Activated T-cell treated with anti-CD3 and anti-CD28 coated beads, Interleukin-2, amount 50 U/mL, for 4 hours (primary cell): ENCODE measurements at places on chromosomes 6 and 20. TPM values are rescaled to one million over a fixed set of nuclear protein-coding genes. Genes with fewer than 3 reads are reported as not detected.

- no peak for DNase-seq
Observed at GRCh38 chr6:163814494-163815364, 400.2 kb downstream of the QKI start.

DNA sequence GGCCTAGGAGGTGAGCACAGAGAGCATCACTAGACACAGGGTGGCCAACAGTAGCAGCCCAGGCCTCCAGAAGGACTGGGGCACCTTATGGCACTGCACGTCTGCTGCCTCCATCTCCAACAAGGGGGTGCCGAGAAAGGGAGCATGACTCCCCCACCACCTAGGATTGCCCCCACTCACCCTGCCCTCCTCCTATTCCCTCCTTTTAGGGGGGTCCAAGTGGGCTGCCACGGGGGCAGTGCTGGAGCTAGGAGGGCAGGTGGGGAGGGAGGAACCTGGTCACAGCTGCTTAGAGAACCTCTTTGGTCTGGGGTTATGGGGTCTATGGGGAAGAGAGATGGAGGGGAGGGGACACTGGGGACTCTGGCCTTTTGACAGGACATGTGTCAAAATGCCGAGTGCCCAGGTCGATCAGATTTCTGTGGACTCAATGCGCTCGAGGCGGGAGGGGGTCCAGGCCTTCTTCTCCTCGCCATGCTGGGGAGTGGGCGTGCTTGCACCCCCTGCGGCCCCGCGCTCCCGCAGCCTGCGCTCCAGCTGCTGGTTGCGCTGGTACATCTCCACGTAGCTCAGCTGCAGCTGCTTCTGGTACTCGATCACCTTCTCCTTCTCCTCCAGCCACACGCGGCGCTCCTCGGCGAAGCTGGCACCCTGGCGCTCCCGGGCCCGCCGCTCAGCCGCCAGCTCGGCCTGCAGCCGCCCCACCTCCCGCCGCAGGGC lies 4.5 kb upstream of the FASTKD5 start:
- DNase-seq, result no peak

GRCh38 chr20:10954137-10954840 lies 280.5 kb upstream of the JAG1 start:
- no peak for DNase-seq

- DNase-seq, result no peak
Observed at GRCh38 chr6:125255201-125255600, 46.6 kb downstream of the HDDC2 start.

- DNase-seq, result no peak
Observed at GRCh38 chr6:50935442-50935841, 116.8 kb downstream of the TFAP2B start.

- no peak for DNase-seq
Observed at GRCh38 chr20:4797275-4797674, 75.6 kb downstream of the PRND start.

DNA sequence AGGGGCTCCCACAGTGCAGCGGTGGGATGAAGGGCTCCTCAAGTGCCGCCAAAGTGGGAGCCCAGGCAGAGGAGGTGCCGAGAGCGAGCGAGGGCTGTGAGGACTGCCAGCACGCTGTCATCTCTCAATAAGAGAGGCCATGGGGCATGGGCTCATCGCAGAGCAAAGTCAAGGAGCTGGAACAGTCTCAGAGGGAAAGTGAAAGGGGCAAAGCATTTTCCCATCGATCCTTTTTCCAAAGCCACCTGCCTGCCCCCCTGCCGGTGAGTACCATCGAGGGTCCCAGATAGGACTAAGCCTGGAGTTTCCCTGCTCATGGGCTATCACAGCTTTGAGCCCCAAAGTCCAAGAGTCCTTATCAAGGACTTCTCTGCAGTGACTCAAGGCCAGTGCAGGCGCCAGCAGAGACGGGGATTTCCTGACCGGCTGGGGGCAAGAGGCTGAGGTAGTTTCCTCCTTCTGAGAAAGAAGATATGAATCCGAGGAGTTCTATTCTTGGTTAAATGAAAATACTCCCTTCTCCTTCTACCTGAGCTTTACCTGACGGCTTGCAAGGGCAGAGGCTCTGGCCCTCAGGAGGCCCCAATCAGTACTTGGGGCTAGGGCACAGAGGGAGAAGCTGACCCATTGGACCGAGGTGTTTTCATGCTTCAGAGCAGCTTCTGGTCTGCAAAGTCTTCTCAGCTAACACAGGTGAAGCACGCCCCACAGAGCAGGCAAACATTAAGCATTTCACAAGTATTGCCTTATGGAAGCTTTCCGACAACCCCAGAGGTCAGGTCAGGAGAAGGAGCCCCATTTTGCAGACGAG lies 22.6 kb downstream of the ETV7 start:
- DNase-seq, result no peak

DNA sequence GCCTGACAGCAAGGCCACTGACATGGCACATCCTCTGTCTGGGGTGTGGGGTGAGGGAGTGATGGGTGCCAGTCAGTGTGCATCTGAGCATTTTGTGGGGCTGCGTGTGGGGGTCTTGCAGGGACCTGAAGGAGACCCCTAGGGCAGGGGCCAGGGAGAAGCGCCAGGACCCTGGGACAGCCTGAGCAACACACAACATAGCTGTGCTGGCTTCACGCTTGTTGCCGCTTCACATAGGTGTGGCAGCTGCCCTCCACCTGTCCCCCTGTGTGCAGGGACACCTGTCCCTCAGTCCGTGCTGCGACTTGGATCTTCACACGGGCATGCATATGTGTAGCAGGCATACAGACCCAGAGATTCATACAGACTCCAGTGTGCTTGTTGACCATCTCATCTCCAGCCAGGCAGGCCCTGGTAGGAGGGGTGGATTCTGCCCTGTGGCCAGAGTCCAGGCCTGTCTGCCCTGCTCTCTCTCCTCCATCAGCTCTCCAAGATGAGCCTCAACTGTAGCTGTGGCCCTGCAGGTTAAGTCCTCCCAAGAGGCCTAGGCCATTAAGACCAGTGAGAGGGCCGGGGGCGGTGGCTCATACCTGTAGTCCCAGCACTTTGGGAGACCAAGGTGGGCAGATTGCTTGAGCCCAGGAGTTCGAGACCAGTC lies 3.2 kb upstream of the NPBWR2 start:
- DNase-seq, result peak; percentile 1

The SAMD3 gene
- total RNA-seq, result 2.1 TPM

DNA sequence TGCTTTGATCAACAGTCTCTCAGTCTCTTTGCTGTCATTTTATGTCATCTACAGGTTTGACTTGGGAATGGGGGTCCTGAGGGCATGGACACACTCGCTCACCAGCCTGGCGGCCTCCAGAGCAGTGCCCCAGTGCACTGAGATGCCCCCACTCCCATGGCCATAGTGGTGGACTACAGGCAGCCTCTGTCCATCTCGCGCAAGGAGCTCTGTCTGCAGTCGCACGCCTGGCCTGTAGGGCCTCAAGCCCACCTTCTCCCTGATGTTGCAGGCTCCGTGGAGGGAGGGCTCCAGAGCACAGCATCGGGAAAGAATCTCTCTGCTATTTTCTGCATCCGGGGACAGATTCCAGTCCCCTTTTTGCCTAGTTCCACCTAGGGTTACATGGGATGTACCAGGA lies 22.6 kb downstream of the DDO start:
- no peak for DNase-seq

The DDX43 gene
- 0.25 TPM for total RNA-seq
